ENCODE measurements at places on chromosomes 6 and 20.

DNA sequence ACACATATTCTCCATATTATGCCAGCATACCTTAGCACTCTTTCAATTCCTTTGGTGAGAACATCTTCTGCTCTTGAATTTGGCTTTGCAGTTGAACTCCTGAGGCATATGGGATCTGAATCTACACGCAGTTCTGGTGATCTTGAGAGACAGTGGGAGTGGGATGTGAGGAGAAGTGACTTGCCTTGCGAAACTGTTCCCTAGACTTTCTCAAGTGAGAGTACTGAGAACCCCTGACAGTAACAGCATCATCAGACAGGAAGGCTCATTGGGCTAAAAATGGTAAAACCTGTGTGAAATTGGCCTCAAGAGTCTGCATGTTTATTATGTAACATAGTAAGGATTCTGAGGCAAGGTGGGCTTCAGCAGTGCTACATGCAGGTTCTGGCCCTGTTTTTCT is 49.1 kb upstream of the CEP85L start:
- no peak for DNase-seq

DNA sequence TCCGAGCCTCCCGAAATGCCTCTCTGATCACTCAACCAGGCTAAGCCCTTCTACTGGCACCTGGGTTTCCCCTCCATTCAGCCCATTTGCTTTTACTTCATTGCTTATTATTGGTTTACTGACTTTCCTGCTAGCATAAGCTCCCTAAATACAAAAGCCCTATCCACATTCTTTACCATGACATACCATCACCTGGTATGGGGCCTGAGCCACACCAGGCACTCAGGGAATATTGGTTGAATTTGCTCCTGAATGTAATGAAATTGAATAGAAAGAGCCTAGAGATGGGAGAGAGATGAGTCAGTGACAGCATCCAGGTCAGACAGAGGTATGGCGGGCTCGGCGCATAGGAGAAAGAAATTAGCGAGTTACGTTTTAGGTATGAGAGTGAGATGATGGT is 120.0 kb downstream of the CD164 start:
- no peak for DNase-seq

GRCh38 chr6:12348530-12349511 is 58.7 kb downstream of the EDN1 start:
- no peak for DNase-seq

DNA sequence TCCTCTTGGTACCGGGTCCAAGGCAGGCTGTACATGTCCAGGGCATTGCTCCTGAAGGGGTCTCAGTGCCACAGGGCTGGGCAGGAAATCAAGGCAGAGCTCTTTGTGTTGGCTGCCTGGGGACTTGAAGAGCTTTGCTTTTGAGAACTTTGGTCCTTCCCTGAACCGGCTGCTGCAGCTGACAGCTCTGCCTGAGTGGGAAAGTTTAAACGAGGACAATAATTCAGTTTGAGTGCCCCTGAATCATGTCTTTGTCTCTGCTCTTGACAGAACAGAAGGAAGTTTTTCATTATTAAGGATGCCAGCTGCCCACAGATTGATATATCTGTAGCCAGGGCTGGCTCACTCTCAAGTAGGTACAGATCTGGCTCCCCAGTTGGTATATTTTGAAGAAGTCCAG is 56.1 kb downstream of the ANKRD6 start:
- no peak for DNase-seq

GRCh38 chr6:33936886-33937285 is 133.1 kb upstream of the MLN start:
- DNase-seq, result no peak

DNA sequence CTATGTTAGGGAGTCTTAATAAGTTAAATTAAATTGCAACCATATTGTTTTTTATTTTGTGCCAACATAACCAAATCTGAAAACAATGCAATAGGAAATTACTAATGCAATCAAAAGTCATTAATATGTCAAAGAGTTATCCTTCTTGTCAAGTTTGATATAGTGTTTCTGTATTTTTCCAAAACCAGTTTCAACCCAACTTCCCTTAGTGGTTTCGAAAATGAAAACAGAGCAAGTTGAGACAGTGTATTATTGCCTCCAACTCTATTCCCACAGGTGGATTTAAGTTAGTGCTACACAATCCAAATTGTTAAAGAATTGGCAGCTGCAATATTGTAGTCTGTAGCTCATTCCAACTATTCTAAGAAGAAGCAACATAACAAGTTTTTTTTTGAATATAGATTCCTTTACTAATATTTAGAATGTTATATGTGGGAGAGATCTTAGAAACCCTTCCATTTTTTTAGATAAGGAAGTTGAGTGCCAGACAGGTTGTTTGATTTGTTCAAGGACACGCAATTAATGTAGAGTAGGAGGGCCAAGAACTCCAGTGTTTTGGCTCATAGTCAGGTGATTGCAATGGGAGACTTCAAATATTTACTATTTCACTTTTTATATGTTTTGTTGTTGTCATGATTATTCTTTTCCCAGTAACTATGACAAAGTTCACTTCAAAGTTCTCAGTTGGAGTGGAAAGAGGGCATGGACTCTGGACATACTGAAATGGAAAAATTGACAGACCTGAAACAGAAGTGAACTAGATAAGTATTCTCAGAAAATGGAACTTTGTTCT is 282.4 kb upstream of the HSF2 start:
- no peak for DNase-seq

- DNase-seq, result no peak
Observed at GRCh38 chr6:5723841-5724691, 282.7 kb downstream of the NRN1 start.

DNA sequence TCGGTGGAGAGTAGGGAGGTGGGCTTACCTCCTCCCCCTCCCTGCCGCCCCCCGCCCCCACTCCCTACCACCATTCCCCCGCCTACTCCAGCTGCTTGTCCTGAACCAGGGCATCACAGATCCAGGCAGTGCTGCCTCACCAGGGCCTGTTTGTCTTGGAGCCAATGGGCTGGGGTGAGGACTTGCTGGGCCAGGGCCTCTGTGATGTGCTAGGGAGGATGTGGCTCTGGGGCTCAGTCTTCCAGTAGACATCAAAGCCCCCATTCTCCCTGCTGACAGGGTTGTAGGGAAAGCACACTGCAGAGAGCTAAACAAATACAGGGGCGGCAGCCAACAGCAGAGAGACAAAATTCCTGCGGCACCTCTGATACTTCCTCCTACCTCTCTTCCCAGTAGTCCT is 48.2 kb upstream of the NXT1 start:
- DNase-seq, result no peak

DNA sequence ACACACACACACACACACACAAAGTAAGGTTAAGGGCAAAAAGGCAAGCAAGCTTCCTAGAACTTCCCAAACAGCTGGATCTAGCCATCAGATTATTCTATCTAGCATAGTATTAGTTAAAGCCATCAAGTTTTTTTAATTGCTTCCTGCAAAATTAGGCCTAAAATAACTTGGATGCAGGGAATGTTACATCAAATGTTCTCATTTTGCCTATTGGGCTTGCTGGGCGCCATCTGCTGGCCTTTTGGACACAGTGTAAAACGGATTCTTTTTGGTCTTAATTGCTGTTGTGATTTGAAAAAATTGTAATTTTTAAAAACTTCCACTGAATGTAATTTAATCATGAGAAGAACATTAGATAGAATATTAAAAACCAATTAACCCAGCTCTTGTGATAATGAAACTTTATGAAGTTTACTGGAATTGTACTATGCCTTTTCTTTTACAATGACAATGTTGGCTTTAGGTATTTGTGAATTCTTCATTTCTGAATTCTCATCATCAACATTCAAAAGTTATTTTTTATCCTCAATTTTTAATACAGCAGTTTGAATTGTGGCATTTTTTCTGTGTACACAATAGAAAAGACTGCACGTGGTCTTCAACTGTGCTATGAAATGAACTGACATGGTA is 6.8 kb downstream of the MKKS start:
- DNase-seq, result peak; percentile 62

DNA sequence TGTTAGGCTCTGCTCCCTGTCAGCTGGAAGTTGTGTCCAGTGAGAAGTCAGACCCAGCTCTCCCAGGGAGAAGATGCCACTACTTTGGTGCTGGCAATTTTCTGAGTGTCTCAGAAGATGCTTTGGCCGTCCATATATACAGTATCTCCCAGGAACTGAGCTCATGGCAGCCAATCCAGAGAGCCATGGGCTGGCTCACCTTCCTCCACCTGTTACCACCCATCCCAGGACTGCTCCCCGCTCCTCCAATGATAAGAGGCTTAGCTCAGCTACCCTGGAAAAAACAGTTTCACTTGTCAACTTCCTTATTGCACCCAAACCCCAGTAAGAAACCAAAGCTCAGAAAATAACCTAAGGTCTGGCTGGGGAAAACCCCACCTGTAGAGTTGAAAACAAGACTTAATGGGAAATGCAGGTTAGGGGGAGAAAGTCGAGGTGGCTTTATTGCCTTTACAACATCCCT is at the start of gene BNIP5:
TSS of gene BNIP5 (minus strand) at position 110 of the 463 bp plus-strand sequence. CDS start 6,198 bp downstream, outside the sequence.
- no peak for DNase-seq

Measured in NCI-H1694 (cell line).